ENCODE measurements at places on chromosomes 12 and 14. TPM values are rescaled to one million over a fixed set of nuclear protein-coding genes. Genes with fewer than 3 reads are reported as not detected.
A peak's percentile ranks its signal among the peaks of the same experiment; 100 is the strongest.

The CSAD gene
- polyA plus RNA-seq, result 56.4 TPM

The DDX54 gene
- polyA plus RNA-seq, result 34.9 TPM

The ATG14 gene
- polyA plus RNA-seq, result 3.6 TPM

The PLA2G1B gene
- polyA plus RNA-seq, result 1.3 TPM

The CCDC198 gene
- polyA plus RNA-seq, result 0.45 TPM

The LRRK2 gene
- polyA plus RNA-seq, result 1.2 TPM

The CMKLR1 gene
- polyA plus RNA-seq, result 5.5 TPM

The GALNT9 gene
- not detected for polyA plus RNA-seq

The RPGRIP1 gene
- polyA plus RNA-seq, result 0.44 TPM

The CLEC2A gene
- polyA plus RNA-seq, result not detected

The FLVCR2 gene
- 12.8 TPM for polyA plus RNA-seq

The NKX2-1 gene
- polyA plus RNA-seq, result 0.45 TPM

The CLEC4A gene
- polyA plus RNA-seq, result 7.6 TPM

DNA sequence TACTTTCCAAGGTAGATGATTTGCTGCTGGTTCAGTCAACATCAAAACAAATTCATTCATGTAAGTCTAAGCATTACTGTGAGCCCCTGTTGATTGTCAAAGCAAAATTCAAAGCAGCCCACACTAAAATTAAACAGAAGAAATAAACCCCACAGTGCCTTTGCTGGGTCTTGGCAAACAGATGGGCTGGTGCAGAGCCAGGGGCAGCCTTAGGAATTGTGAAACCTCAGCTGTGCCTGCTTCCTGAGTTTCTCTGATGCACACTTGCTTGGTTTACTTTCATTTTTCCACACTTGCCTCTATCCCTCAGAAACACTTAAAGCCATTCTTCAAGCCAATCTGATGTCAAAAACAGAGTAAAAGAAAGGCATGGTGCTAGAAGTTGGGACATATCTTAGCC is 6.6 kb upstream of the PLEKHG7 start:
- peak; percentile 16 for DNase-seq

GRCh38 chr14:105139831-105140239 is 28.7 kb downstream of the JAG2 start:
- no peak for DNase-seq

GRCh38 chr14:61433169-61433568 is 111.8 kb downstream of the PRKCH start:
- DNase-seq, result no peak

GRCh38 chr12:72057330-72057914 is 118.8 kb downstream of the TPH2 start:
- no peak for DNase-seq

- DNase-seq, result no peak
Observed at GRCh38 chr12:106044773-106045172, 94.0 kb downstream of the NUAK1 start.

GRCh38 chr14:66081594-66082376 is 404.4 kb upstream of the CCDC196 start:
- no peak for DNase-seq

GRCh38 chr14:54625112-54625511 is 58.2 kb downstream of the SAMD4A start:
- peak; percentile 10 for DNase-seq

DNA sequence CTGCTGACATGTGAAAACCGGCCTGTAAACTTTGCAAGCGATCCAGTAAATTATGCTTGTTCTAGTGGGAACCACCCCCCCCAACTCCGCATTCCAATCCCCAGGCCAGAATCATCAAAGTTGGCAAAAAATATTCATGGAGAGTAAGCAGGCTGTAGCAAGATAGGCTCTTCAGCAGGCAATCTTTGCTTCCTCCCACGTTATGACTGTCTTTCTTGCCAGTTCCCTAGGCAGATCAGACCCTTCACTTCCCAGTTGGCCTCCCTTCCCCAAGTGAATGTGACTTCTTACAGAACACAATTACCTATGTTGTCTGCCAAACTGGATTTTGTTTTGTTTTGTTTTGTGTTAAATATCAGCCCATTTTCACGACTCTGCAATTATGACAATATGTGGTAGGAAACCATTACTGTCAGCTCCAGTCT is 1.2 kb upstream of the PTGER2 start:
- no peak for DNase-seq

- no peak for DNase-seq
Observed at GRCh38 chr14:66965831-66966230, 223.4 kb upstream of the GARIN2 start.

- DNase-seq, result peak; percentile 79
Observed at GRCh38 chr12:51922762-51923505, 15.6 kb downstream of the ACVRL1 start.

GRCh38 chr12:38664661-38665269 is 240.6 kb downstream of the CPNE8 start:
- peak; percentile 51 for DNase-seq

DNA sequence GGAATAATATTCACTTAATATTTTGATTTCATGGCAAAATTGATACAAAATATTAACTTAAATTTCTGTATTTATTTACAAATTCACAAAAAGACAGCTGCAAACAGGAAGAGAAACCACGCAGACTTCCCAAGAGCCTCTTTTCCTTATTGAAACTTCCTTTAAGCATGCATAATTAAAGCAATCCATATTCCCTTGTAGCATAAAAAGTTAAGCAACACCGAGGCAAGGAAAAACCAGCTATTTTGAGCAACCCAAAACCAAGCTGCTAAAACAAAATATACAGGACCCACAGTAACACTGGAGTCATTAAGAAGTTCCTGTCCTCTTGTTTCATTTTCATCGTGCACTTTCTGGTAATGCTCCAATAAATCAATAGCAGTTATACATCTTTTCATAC is 58.0 kb downstream of the EEA1 start:
- DNase-seq, result no peak

DNA sequence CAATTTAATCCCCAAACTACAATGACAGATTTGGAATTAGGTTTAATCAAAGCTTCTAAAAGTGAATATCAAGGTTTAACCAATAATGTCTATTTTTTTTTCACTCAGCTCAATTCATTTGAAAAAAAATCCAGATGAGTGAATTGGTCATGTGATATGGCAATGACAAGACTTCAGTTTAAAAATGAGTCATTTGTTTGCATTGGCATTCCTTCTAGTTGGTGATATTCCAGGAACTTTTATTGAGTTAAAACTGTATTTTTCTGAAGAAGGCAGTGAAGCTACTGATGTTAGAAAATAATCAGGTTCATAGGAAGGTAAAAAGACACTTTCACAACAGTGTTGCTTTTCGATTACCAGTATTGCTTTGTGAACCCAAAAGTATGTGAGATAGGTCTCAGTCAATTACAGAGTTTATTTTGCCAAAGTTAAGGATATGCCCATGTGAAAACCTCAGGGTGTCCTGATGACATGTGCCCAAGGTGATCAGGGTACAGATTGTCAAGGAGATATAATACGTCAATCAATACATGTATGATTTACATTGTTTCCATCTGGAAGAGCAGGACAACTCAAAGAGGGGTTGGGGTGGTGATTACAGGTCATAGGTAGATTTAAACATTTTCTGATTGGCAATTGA is 1214.9 kb downstream of the GALC start:
- DNase-seq, result no peak

DNA sequence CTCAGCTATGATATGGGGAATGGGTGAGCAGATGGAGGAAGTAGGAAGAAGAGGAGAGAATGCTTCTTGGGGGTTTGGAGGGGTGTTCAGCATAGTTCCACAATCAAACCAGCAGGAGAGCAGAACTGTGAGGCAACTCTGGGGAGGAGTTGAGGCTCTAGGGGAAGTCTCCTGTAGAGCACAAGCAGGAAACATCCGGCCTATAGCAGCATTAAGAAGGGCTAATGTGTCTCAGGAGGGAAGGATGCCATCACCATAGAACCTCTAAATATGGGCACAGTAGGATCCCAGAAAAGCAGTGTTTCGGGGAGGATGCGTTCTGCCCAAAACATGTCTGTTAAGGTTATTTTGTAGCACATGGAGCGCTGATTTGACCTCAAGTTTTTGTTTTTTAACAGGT is 8.4 kb upstream of the SALL2 start:
- no peak for DNase-seq

DNA sequence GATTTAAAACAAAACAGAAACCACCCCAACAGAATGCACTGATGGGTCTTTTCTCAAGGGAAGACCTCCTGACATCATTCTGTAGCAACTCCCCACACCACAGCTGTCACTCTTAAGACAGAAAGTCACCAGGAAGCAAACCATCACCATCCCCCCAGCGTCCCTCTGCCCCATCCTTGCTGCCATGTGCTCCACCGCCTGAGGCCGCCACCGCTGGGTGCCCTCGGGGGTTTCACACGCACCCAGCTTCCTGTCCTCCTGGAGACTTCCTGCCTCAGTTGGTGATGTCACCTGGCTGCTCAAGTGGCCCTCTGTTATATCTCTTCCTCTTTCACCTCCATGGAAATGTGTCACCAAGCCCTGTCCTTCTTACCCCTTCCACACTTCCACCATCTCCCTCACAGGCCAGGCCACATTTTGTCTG is 71.4 kb upstream of the GPR68 start:
- peak; percentile 50 for DNase-seq

GRCh38 chr12:47828976-47829482 is 9.3 kb upstream of the HDAC7 start:
- DNase-seq, result peak; percentile 85

DNA sequence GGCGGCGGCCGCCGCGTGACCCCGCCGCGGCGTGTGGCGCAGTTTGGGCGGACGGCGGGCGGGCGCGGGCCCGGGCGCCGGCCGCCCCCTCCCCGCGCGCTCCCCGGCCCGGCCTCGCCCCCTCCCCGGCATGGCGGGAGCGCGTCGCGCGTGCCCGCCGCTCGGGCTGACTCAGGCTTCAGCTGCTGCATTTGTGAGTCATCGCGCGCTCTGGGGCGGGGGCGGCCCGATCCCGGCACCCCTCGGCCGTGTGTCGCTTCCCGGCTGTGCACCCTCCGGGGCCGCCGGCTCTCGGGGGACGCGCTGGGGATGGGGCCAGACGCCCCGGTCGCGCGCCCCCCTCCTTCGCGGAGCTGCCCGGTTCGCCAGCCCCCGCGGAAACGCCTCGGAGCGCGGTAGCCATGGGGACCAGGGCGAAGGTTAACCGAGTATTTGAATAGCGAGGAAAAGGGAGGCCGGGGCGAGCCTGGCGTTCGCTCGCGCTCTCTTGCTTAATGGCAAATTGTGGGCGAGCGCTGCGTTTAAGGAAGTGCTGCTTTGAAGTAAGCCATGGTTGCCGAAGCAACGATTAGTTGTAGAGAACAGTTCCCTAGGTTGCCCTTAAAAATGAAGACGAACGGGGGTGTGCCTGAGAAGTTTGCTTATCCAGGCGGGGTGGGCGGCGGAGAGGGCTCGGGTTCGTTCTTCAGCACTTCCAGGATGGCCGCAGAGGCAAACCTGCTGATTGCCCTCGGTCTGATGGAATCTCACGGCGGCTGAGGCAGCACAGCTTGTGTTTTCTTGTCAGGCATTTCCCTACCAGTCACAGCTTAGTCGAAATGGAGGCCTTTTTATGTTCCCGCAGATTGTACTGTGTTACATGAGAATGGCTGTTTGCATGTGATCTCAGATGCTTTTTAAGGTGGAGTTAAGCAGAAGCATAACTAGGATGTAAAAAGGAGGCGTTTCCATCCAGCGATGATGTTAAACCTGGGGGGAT is 896 bp downstream of the EIF5 start:
- DNase-seq, result peak; percentile 87

DNA sequence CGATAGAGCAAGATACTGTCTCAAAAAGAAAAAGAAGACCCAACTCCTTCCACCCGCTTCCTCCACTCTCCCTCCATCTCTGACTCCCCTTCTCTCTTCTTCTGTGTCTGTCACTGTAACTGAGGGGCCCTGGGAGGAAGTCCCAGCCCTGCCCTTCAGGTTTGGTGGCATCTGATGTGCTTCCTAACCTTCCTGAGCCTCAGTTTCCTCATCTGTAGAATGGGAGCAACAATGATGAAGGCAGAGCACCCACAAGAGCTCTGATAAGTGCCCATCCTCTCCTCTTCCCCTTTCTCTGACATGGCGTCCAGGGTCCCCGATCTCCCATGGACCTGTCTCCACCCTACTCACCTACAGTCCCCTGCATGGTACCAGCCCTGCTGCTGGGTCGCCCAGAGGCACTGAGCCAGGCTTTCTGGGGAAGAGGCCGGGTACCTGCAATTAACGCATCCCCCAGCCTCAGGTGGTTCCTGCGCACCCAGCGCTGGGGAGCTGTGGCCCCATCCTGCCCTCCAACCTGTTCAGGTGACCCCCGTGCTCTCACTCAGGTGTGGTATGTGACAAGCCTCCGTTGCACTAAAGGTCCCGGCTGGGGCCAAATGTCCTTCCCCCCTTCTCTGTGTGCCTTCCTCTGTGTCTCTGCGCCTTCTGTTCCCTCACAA is 13.2 kb downstream of the FOXN4 start:
- DNase-seq, result no peak

DNA sequence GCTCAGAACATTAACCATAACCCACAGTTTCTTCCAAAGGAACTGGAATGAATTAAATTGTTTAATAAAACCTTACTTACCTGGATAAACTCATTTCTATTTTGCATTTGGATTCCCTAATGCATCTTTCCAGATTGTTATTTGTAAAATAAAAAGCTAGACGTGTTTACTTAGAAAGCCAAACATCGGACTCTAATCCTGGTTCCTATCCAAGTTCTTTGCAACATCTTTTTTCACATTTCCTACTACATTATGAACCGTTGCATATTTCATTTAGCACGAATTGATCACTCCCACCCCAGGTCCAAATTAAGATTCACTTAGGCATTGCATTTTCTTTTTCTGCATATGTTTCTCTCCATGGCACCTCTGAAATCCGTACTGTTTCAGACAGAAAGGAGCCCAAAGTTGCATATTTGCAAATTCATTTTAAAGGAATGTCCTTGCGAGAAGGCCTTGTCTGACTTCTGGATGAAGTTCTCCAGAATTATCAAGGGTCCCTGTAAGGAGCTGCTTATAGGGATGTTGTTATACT is 164.4 kb upstream of the GSC start:
- no peak for DNase-seq

DNA sequence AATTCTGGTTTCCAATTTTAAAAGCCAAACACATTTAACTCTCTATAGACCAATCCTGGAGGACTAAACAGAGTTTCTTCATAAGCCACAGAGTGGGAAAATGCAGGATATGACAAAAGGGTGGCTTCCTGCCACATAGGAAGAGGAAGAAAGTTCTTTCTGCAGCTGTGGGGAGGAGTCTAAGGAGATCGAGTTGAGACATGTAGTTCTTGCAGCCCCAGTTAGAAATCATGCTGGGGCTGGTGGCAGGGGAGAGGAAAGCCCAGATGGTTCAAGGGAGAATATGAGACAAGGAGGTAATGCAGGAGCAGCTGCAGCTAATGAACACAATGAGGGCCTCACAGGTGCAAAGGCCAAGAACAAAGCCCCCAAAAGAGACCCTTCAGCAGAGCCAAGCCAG is 85.0 kb upstream of the ARID2 start:
- DNase-seq, result no peak

DNA sequence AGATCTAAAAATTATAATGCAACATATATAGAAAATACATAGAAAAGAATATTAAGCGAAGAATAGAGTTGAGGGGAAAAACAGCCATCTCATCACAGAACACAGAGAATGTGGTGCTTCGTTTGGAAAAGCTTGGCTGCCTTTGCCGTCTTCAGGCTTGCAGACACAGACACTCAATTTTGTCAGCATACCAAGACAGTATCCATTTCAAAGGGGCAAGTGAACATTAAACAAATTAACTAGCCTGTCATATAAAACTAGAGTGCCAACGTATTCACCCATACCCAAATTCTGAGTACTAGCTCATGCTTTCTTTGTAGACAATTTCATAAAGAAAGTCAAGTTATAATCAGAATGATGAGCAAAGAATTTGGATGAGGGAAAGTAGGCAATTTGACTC is 40.5 kb downstream of the DMAC2L start:
- no peak for DNase-seq
